Naive B cell (primary cell): ENCODE measurements at places on chromosomes 7 and 10. TPM values are rescaled to one million over a fixed set of nuclear protein-coding genes. Genes with fewer than 3 reads are reported as not detected.

CRPPA gene
- polyA plus RNA-seq: 0.26 TPM

SH2D4B gene
- polyA plus RNA-seq: 0.19 TPM

PAX4 gene
- polyA plus RNA-seq: not detected

HOXA3 gene
- not detected for polyA plus RNA-seq

CTNNA3 gene
- polyA plus RNA-seq: not detected

CADPS2 gene
- not detected for polyA plus RNA-seq

FOXI2 gene
- not detected for polyA plus RNA-seq

STEAP1 gene
- not detected for polyA plus RNA-seq

ABCB1 gene
- 17.0 TPM for polyA plus RNA-seq

ATE1 gene
- polyA plus RNA-seq: 31.3 TPM

PANK1 gene
- not detected for polyA plus RNA-seq

FAM131B gene
- polyA plus RNA-seq: not detected

IRF5 gene
- 78.0 TPM for polyA plus RNA-seq

CFAP69 gene
- polyA plus RNA-seq: not detected
